Neural progenitor cell (in vitro differentiated cells): ENCODE measurements at places on chromosomes 13 and 19. TPM values are rescaled to one million over a fixed set of nuclear protein-coding genes. Genes with fewer than 3 reads are reported as not detected.

The GIPR gene
- total RNA-seq, result not detected in 2 replicates

The IER2 gene
- total RNA-seq, result 13.7 and 55.4 TPM in 2 replicates

The ZNF324 gene
- 4.2 and 14.8 TPM in 2 replicates for total RNA-seq

The PRX gene
- total RNA-seq, result 1.4 and 4.7 TPM in 2 replicates

The ZNF616 gene
- 26.8 and 38.4 TPM in 2 replicates for total RNA-seq

The FSD1 gene
- total RNA-seq, result 48.3 and 104 TPM in 2 replicates

- H3K4me3 ChIP-seq, result no peak overlapping the region
- no peak for DNase-seq
- H3K36me3 ChIP-seq, result no peaks in the 10 kb centered on the region
- H3K27ac ChIP-seq, result no peak overlapping the region
- H3K4me1 ChIP-seq, result no peaks in the 10 kb centered on the region
- H3K27me3 ChIP-seq, result no peaks in the 10 kb centered on the region
Measured at GRCh38 chr19:31648347-31648746, 299.1 kb upstream of the TSHZ3 start.

GRCh38 chr19:10306327-10306726 is 3.3 kb downstream of the ZGLP1 start:
- peaks cover 4% of the 10 kb centered on the region for H3K27me3 ChIP-seq
- no peaks in the 10 kb centered on the region for H3K4me1 ChIP-seq
- H3K27ac ChIP-seq, result no peak overlapping the region
- no peak for DNase-seq
- no peaks in the 10 kb centered on the region for H3K36me3 ChIP-seq

DNA sequence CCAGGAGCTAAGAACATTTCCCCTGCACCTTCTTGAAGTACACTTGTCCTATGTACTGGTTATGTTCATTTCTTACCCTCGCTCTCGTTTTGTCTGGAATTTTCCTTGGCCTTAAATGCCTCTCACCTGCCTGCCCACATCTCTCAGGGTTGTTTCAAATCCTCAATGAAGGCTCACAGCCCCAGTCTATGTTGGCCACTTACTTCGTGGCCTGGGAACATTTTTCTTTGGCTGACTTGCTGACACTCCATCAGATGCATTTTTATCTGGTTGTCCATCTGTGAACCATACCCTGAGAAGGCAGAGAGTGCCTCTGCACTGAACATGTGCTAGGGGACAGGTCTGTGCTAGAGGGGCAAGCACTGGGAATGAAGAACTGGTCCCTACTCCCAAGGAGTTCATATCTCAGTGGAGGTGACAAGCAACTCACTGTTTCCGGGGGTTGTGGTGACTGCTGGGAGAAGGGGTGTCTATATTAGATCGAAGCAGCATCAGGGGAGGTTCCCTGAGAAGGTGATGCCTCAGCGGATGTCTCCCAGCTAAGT is 53.6 kb downstream of the USPL1 start:
- H3K4me3 ChIP-seq, result no peak overlapping the region
- peaks cover 16% of the 10 kb centered on the region for H3K27me3 ChIP-seq
- H3K27ac ChIP-seq, result no peak overlapping the region
- DNase-seq, result no peak
- H3K4me1 ChIP-seq, result no peaks in the 10 kb centered on the region

- peaks cover 6% of the 10 kb centered on the region for H3K4me1 ChIP-seq
- H3K36me3 ChIP-seq, result no peaks in the 10 kb centered on the region
- no peaks in the 10 kb centered on the region for H3K27me3 ChIP-seq
- H3K27ac ChIP-seq, result no peak overlapping the region
Measured at GRCh38 chr13:33341861-33342452, 56.4 kb upstream of the STARD13 start.

DNA sequence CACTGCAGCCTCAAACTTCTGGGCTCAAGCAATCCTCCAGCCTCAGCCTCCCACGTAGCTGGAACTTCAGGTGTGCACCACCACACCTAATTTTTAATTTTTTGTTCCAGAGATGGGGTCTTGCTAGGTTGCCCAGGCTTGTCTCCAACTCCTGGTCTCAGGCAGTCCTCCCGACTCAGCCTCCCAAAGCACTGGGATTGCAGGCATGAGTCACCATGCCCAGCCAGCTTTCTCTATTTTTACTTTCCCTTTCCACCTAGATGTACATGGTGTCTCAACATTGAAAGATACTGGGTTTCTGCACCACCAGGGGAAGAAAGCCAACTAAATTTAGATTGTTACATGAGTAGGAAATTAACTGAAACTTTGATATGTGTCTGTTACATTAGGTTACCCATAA is 13.8 kb upstream of the ZNF846 start:
- H3K36me3 ChIP-seq, result no peaks in the 10 kb centered on the region
- no peak overlapping the region for H3K4me3 ChIP-seq
- H3K4me1 ChIP-seq, result peaks cover 11% of the 10 kb centered on the region
- no peak overlapping the region for H3K27ac ChIP-seq
- DNase-seq, result no peak

DNA sequence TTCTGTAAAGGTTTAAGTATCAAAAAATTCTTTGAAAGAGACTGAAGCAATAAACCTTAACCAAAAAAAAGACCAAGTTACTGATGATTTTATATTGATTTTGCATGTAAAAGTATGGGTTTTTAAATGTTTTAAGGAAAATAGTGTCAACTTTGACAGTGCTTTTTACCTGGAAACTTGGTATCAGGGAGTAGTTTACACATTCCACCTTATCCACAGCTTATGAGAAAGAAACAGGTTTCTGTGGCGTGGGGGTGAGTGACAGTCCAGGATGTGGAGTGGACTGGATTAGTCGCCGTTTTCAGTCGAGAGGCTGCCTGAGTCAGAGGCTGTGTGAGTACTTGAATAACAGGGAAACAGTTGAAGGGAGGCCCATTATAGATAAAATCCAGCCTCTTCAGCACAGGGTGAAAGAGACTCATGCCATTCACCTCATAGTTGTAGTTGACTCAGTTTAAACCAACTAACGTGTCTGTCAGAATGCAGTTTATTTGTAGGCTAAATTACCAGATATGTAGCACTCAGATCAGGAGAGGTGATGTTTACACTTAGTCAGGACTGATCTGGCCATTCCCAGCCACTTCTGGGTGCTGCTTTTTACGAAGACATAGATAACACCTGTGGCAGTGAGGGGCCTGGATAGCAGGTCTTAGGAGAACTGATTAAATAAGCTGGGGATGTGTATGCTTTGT is 595 bp upstream of the GPR183 start:
- H3K27me3 ChIP-seq, result no peaks in the 10 kb centered on the region
- no peak overlapping the region for H3K4me3 ChIP-seq
- no peaks in the 10 kb centered on the region for H3K36me3 ChIP-seq
- H3K4me1 ChIP-seq, result no peaks in the 10 kb centered on the region
- no peak for DNase-seq
- no peak overlapping the region for H3K27ac ChIP-seq

DNA sequence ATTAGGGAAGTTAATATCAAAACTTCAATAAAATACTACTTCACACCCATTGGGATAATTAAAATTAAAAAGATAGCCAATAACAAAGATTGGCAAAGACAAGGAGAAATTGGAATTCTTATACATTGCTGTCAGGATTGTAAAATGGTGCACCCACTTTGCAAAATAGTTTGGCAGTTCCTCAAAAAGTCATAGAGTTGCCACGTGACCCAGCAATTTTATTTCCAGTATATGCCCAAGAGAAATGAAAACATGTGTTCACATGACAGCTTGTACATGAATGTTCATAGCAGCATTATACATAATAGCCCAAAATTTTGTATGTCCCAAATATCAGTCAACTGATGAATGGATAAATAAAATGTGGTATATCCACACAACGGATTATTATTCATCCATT is 3.3 kb downstream of the MBD3L1 start:
- no peaks in the 10 kb centered on the region for H3K36me3 ChIP-seq
- no peak overlapping the region for H3K4me3 ChIP-seq
- no peak overlapping the region for H3K27ac ChIP-seq

GRCh38 chr13:21638319-21639282 is 32.3 kb upstream of the FGF9 start:
- H3K27ac ChIP-seq, result no peak overlapping the region
- H3K36me3 ChIP-seq, result no peaks in the 10 kb centered on the region
- DNase-seq, result no peak
- H3K4me3 ChIP-seq, result no peak overlapping the region

DNA sequence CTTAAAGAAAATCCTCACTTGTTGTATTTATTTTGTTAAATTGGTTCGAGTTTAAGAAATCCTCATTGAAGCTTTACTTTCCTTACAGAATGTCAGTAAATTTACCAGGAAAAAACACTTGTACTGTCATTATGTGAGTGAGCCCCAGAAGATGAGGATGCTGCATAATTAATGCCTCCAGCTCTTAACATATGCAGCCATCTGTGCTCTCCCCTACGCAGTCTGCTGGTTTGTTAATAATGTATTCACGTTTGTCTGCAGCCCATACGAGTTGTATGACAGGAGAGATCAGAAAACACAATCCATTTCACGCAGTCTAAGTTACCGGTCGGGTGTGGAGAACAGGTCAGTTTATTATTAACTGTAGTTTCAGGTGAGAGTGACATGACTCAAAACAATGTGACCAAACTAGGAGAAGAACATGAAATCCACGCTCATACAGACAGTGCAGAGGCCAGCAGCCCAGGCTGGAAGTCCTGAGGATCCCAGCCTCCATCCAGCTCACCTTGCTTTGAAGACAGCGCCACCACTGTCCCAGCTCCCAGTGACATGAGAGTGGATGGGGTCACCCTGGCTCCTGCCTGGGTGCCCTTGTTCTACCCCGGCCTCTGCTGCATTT is 19.8 kb upstream of the ATP11A start:
- H3K36me3 ChIP-seq, result no peaks in the 10 kb centered on the region
- H3K27ac ChIP-seq, result no peak overlapping the region
- DNase-seq, result no peak
- H3K4me1 ChIP-seq, result peaks cover 4% of the 10 kb centered on the region
- H3K27me3 ChIP-seq, result no peaks in the 10 kb centered on the region
- no peak overlapping the region for H3K4me3 ChIP-seq

DNA sequence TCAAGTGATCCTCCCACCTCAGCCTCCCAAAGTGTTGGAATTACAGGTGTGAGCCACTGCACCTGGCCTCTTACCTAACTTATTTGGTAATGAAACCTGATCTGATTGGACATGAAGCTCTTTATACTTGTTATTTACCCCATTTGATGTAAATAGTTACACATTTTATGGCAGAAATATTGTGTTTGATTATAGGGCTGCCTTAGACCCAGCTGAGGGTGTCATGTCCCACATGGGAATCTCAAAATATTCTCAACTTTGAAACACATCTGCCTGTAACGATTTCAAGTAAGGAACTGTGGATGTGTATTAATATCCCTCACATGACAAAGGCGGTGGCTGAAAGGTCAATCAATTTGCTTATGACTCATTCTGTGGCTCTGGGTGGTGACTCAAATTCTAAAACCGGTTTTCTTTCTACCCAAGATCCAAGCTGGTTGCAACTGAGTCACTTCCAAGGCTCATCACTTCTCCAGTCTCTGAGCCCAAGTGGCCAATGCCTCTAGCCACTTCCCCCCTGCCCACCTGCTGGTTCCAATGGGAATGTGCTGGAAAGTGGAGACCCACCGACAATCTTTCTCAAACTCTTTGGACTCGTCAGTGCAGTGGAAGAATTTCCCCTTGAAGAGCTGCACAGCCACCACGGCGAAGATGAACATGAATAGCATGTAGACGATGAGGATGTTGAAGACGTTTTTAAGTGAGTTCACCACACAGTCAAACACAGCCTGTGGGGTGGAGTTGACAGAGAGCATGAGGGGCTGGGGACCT is 110.9 kb downstream of the IER2 start:
- no peak for DNase-seq
- H3K36me3 ChIP-seq, result no peaks in the 10 kb centered on the region
- no peaks in the 10 kb centered on the region for H3K4me1 ChIP-seq
- no peak overlapping the region for H3K4me3 ChIP-seq
- H3K27ac ChIP-seq, result no peak overlapping the region
- H3K27me3 ChIP-seq, result no peaks in the 10 kb centered on the region

DNA sequence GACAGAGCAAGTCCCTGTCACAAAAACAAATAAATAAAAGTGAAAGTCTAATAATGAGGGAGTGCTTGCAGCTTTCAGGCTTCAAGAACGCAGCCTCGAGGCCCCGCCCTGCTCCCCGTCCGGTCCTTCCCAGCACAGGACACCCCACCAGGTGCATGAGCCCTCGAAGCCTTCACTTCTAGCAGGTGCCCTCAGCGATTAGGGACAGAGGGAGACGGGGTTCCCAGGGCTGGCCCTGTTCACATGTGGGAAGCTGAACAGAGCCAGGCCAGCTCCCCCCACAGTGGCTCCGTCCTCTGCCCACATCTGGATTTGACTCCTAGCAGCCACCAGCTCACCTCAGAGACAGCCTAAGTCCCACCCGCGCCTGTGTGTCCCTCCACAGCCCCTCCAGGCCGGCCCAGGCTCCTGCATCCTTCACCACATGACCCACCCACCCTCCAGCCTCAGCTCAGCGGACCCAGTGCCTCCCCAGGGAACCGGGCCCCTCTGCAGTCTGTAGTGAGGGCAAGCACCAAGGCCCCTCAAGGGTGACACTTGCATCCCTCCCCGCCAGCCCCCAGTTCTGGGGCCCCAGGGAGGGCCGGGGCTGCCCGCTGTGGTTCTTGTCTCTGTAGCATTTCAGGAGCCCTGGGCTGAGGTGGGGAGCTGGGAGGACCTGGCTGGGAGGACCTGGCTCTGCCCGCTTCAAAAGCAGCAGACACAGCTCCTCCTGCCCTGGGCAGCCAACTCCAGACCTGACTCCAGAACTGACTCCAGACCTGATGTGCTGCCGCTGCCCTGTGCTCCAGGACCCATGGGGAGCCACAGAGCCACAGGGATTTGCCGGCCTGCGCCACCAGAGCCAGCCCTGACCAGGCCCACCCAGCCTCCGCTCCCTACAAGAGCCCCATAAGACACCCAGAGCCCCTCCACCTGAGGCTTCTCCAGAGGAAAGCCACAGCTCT is 27.2 kb downstream of the GPX4 start:
- no peaks in the 10 kb centered on the region for H3K36me3 ChIP-seq
- no peak overlapping the region for H3K27ac ChIP-seq
- no peaks in the 10 kb centered on the region for H3K27me3 ChIP-seq
- H3K4me3 ChIP-seq, result peak overlapping the region; percentile 43
- peaks cover 19% of the 10 kb centered on the region for H3K4me1 ChIP-seq

- H3K4me1 ChIP-seq, result peaks cover 12% of the 10 kb centered on the region
- no peak overlapping the region for H3K4me3 ChIP-seq
- peaks cover 8% of the 10 kb centered on the region for H3K36me3 ChIP-seq
- no peaks in the 10 kb centered on the region for H3K27me3 ChIP-seq
Measured at GRCh38 chr13:51663973-51664957, 80.0 kb downstream of the WDFY2 start.

DNA sequence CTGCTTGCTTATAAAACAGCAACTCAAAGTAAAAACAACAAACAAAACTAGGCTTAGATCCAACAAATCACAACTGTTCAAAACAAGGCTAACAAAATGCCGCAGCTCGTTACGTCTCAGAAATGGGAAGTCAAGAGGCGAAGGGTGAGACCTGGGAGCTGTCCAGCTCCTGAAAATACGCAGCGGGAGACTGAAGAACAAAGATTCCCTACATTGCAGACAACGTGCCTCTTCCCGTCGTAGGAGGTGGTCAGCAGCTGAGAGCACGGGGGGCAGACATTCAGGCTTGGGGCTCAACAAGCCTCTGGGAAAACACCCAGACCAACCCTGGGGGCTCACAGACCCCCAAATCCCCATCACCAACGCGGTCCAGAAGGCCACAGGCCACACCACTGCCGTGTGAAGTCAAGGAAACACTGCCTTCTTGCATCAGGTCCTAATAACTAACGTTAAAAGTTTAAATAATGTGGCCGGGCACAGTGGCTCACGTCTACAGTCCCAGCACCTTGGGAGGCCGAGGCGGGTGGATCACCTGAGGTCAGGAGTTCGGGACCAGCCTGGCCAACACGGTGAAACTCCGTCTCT is 13.5 kb downstream of the PLPP2 start:
- H3K36me3 ChIP-seq, result no peaks in the 10 kb centered on the region
- no peak overlapping the region for H3K27ac ChIP-seq
- peaks cover 12% of the 10 kb centered on the region for H3K4me1 ChIP-seq
- H3K27me3 ChIP-seq, result peaks cover 50% of the 10 kb centered on the region
- H3K4me3 ChIP-seq, result no peak overlapping the region
